ENCODE measurements at places on chromosomes 16 and 17.

GRCh38 chr16:10970065-10970464, 25.7 kb downstream of the CLEC16A start:
- no peak for ATAC-seq

DNA sequence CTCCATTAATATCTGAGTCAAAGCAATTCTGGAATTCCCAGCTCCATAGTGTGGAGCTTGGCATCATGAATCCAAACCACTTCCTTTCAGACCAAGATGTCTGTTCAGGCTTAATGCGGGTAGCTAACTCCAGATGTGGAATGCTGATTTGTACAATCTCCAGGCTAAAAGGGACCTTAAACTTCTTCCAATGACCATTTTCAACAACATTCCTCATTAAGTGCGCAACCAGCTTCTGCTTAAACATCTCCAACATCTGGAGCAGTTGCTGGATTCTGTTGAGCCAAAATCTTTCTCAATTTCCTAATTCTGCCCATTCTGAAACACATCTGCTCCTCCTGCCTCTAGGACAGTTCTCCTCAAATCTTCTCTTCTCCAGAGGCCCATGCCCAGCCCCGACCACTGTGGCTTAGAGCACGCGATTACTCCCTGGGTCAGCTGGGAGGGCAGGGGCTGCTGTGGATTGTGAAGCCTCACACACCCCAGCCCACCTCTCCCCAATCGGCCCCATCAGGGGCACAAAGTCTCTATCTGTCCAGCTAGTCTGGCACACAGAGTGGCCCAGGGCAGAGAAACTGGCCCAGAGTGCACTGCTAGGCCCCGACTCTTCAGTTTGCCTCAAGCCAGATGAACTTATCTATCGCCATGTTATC, 36.2 kb downstream of the ASPA start:
- no peak for ATAC-seq

DNA sequence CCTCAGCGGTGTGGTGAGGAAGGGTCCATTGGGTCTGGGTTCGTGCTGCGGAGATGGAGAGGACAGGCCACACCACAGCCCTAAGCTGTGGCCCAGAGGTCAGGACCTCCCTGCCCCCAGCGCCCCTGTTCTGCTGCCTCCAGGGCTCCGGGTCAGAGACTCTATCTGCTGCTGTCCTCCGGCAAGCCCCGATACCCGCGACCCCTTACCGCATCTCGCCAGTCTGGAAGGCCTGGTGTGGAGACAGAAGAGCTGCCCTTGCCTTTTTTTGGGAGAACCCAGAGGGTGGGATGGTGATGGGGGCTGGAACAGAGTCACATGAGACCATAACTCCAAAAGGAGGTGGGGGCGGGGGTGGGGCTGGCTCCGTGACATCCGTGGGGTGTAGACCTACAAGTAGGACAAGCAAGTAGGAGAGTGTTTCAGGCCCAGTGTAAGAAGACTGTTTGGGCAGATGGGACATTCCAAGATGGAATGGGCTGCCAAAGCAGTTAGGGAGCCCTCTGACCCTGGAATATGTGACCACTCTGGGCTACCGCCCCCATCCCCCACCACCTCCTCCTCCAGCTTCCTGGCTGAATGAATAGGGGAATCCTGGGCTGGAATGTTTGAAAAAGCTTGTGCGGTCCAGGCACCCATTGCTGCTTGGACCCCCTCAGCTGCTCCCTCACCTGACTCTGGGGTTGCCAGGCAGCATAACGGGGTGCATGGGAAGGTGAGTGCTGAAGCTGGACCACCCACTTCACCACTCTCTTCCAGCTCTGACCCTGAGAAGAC, 1.4 kb downstream of the XYLT2 start:
- ATAC-seq: no peak

GRCh38 chr17:4645642-4646041, 4.2 kb upstream of the ALOX15 start:
- ATAC-seq: no peak

DNA sequence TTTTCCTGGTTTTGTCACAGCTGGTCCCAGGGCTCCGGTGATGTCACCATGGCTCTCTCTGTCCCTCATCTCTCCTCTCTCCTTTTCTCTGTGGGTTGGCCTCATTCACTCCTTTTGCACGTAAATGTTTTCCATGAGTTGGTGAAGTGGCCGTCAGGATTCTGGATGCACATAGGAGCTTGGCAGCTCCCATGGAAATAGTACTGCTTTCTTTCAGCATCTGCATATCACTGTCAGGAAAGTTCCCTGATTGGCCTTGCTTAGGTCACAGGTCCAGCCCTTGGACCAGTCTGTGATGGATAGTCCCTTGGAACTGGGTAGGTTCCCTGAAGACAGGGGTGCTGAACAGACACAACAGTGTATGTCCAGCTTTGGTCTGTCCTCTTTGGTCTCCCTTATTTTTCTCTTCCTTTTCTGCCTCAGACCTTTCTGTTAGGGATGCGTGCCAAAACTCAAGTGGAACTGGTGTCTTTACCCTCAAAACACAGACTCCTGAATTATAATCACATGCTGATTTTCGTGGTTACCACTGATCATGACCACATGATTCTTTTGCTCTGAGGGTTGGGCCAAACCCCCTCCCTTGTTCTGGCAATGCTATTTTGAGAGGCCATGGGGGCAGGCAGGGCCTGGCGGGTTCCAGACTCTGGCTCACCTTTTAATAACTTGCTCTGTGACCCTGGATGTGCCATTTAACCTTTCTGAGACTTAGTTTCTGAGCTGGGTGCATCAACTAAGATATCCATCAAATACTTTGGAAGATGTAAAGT, 99.0 kb downstream of the MSI2 start:
- no peak for ATAC-seq

- ATAC-seq: no peak
Observed at GRCh38 chr17:68867759-68868516, 87.3 kb downstream of the ABCA8 start.

GRCh38 chr17:31391496-31391949, at the start of gene RAB11FIP4:
RAB11FIP4 (plus strand) TSS chr17:31391675; CDS start chr17:31391853, 178 bp downstream.
- peak; percentile 44 for ATAC-seq

DNA sequence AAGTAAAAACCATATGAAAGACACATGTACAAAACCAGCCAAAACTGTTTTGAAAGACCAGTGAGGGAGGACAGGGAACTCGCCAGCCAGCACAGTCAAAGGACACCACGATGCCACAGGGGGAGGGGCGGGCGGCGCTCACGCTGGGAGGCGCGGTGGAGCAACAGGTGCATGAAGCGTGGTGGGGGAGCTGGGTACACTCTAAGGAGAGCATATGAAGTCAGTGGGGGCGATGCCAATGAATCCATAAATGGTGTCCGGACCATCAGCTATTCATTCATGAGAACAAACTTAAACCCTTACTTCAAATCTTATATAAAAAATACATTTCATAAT, 101.0 kb upstream of the DNAH17 start:
- no peak for ATAC-seq

DNA sequence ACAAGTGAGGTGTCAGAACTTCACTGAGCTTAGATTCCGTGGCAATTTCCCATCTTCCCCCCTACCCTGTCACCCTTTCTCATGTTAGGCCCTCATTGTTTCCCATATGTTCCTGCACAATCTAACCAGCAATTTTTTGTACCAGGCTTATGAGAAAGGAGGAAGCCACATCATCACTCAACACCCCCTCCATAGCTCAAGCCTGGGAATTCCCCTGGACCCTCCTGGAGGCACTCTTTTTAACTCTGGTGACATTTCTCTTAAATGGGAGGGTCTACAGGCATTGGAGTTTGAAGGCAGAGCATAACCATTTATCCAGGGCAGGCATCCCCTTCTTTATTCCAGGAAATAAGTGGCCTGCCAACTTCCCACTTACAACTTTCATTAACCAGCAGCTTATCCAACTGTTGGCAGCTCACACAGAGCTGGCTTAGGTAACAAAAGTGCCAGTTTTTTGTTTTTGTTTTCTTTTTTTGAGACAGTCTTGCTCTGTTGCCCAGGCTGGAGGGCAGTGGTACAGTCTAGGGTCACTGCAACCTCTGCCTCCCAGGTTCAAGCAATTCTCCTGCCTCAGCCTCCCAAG, 10.4 kb upstream of the GLG1 start:
- ATAC-seq: no peak

GRCh38 chr16:71358464-71358998, at the start of gene CALB2:
CALB2 (plus strand) TSS chr16:71358723; CDS start chr16:71358793, 70 bp downstream.
- ATAC-seq: peak; percentile 93

GRCh38 chr17:76554131-76554530, 14.3 kb downstream of the PRCD start:
- ATAC-seq: no peak

DNA sequence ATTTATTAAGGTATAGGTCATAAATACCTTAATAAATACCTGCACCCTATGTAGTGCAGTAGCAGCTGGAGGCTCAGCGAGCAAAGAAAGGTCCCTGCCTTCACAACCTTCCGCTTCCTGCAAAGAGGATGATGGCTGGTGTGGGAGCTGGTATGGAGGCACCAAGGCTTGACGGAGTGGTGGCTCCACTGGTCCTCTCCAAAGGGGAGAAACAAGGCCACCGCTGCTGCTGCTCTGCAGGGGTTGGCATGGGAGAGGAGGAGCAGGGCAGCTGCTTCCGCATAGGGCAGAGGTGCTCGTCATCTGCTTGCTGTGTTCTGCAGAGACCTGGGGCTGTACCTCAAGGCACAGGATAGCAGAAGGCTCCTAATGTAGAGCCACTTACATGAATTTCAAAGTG, 52.8 kb downstream of the NDEL1 start:
- ATAC-seq: no peak

GRCh38 chr16:68283346-68283745, 19.0 kb downstream of the SLC7A6 start:
- ATAC-seq: no peak

DNA sequence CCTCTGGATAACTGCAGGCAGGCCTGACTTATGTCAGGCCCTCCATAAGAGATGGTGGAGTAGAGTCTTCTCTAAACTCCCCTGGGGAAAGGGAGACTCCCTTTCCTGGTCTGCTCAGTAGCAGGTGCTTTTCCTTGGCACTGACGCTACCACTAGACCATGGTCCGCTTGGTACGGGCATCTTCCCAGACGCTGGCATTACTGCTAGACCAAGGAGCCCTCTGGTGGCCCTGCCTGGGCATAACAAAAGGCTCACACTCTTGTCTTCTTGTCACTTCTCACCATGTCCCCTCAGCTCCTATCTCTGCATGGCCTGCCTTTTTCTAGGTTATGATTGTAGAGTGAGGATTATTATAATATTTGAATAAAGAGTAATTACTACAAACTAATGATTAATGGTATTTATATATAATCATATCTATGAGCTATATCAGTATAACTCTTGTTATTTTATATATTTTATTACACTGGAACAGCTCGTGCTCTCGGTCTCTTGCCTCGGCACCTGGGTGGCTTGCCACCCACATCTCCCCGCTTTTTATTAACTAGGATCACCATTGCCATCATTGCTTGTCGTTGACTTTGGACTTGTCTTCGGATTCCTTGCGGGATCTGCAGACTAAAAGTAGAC, 59.8 kb upstream of the ARL4D start:
- ATAC-seq: no peak

GRCh38 chr17:35345926-35346771, 27.3 kb downstream of the SLFN11 start:
- ATAC-seq: peak; percentile 84

DNA sequence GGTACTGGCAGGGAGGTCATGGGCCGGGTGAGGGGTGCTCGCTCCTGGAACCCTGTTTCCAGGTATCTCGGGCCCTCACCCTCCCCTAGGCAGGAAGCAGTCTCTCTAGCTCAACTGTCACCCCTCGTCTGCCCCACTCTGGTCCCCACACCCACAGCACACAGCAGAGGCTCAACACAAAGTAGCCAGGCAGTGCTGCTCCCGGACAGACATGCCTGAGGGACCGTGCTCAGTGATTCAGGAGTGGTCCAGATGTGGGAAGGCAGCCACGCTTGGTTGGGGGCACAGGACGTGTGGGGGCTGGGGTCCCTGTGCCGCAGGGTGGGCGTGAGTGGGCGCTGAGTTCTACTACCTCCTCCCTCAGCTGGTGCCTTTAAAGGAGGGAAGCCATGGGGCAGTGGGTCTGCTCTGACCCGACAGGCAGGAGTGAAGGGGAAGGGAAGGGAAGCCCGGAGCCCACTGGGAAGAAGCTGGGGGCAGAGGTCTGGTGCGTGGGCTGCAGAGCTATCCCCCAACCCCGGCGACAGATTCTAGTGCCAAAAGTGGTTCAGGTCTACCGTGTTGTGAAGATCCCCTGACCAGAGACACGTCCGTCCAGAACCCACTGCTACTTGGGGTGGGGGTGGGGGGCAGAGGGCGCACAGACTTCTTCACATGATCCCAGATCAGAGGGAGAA, 11.8 kb downstream of the SLC16A3 start:
- ATAC-seq: peak; percentile 2

GRCh38 chr17:53749178-53749577, 73.5 kb upstream of the KIF2B start:
- ATAC-seq: no peak

DNA sequence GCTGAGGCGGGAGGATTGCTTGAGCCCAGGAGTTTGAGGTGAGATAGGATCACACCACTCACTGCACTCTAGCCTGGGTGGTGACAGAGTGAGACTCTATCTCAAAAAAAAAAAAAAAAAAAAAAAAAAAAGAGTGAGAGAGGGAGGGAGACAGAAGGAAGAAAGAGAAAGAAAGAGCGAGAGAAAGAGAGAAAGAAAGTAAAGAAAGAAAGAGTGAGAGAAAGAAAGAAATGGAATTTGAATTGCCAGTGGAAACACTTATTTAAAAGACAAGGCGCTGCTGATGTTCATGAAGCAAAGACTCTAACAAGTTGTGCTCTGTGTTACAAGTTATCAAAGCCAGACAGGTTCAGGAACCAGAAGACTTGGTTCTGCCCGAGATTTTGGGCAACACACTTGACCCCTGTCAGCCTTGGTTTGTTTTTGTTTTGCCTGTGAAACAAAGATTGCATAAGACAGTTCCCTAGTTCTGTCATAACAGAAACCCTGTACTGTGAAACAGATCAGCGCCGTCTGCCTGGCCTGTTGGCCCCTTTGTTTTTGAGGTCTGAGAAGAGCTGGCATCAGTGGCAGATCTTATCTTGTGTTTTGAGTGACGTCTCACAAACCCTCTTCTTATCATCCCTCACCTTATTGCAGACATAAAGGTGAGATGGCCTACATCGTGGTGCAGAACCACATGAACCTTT, 55.4 kb upstream of the ENDOV start:
- ATAC-seq: no peak

GRCh38 chr17:77285594-77286390, 145.0 kb downstream of the SEC14L1 start:
- ATAC-seq: no peak

GRCh38 chr16:12504312-12504711, 299.4 kb downstream of the CPPED1 start:
- no peak for ATAC-seq

- ATAC-seq: no peak
Observed at GRCh38 chr16:13992322-13992721, 72.4 kb downstream of the ERCC4 start.

- ATAC-seq: no peak
Observed at GRCh38 chr16:57996406-57997175, 3.9 kb downstream of the ZNF319 start.

- no peak for ATAC-seq
Observed at GRCh38 chr17:57584050-57584551, 161.0 kb downstream of the CCDC182 start.
